Smooth muscle cell of the coronary artery (primary cell): ENCODE measurements at places on chromosomes 11 and 22. TPM values are rescaled to one million over a fixed set of nuclear protein-coding genes. Genes with fewer than 3 reads are reported as not detected.

The ZNF202 gene
- 4.6 and 6.2 TPM in 2 replicates for total RNA-seq

The SLC43A1 gene
- total RNA-seq, result 8.5 and 39.0 TPM in 2 replicates

The CLTCL1 gene
- total RNA-seq, result 12.0 and 13.1 TPM in 2 replicates

The USP2 gene
- under 0.01 TPM in 2 replicates for total RNA-seq

The FXYD6 gene
- not detected in 2 replicates for total RNA-seq
